Stimulated activated CD8-positive, alpha-beta memory T cell treated with anti-CD3 and anti-CD28 coated beads, Interleukin-4, amount 100 ng/mL, for 4 hours (primary cell): ENCODE measurements at places on chromosomes 4 and X.

GRCh38 chr4:136219592-136220125 is 1312.6 kb downstream of the PCDH18 start:
- DNase-seq: no peak

GRCh38 chr4:36502350-36502749 is 220.9 kb downstream of the DTHD1 start:
- DNase-seq: no peak

- DNase-seq: no peak
Observed at GRCh38 chr4:20954541-20954940, 254.3 kb downstream of the PACRGL start.

DNA sequence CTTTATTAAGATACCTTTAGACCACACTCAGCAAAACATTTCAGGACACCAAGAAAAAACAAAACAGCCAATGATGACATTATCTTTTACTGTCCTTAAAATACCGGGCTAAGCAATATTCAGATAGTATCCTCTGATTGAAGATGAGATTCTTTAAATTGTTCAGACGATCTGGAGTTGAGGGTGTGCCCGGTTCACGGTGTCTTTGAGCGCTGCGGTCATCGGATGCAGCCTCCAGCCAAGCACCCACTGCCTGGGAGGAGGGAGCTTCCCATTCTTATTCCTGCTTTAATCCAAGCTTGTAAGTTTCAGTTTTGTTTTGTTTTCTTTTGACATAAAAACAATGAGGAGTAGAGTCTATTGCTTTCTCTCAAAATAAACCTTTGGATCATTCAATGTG is 14.1 kb downstream of the FAM149A start:
- no peak for DNase-seq

- no peak for DNase-seq
Observed at GRCh38 chr4:133982533-133983224, 218.9 kb downstream of the PABPC4L start.

DNA sequence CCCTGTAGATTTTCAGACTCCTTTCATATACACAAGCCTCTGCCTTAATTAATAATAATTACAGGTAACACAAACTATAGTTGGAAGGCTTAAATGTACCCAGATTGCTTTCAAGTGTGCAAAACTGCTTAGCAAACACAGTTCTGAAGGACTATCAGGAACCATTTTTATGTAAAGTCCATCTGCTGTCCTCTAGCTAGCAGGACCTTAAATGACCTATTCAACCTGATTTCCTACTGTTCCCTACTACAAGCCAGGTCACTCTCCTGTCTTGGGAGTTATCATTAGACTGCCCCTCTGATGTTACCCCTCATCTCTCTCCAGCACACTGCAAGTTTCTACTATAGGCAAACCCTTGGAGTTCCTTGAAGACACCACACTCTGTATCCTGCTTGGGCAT is 157.3 kb downstream of the GBA3 start:
- no peak for DNase-seq

GRCh38 chrX:155632431-155633100 is 19.8 kb upstream of the TMLHE start:
- DNase-seq: no peak

DNA sequence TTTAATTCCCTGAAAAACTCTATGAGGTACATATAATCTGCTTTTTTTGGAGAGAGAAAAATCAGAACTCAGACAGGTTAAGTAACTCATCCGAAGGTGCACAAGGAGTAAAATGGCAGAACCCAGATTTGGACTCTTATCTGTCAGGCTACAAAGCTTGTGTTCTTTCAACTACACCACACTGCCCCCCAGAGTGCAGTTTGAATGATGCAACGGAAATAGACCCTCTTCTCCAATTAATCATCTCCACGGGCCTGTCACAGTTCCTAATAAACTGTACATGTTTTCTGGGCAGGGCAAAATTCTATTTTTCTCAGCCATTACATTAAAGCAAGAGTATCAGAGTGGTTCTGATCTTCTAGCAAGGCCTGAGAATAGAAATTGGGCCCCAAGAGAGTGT is 35.3 kb upstream of the DCX start:
- no peak for DNase-seq

GRCh38 chr4:19236473-19236872 is 1015.2 kb upstream of the SLIT2 start:
- DNase-seq: no peak

DNA sequence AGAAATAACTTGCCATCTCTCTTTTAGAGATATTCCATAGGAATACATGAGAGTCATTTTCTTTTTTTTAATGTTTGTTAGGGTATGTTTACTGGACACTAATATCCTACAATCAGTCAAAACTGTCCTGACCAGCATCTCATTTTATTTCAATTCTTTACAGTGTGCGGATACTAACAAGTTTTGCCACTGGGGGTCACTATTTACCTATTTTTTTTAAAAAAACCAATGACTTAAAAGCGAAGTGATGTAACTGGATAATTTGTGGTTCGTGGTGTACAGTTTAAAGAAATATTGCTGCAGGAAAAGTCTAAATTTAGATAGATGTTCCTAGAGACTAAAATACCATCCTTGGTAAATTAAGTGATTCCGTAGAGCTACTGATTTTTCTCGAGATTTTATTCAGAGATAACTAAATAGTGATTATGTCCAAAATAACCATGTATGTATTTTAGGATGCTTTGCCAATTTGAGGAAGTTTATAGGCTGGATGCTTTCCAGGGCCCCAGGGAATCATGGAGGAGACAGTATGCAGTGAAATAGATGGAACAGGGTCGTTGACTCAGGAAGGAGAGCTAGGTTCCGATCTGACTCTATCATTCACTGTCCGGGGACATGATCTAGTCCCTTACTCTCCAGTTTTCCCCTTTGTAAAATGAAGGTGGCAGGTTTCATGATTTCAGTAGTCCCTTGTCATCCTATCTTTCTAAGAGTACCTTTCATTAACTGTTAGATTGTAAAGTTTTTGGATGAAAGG is 34.0 kb upstream of the GNPDA2 start:
- no peak for DNase-seq

DNA sequence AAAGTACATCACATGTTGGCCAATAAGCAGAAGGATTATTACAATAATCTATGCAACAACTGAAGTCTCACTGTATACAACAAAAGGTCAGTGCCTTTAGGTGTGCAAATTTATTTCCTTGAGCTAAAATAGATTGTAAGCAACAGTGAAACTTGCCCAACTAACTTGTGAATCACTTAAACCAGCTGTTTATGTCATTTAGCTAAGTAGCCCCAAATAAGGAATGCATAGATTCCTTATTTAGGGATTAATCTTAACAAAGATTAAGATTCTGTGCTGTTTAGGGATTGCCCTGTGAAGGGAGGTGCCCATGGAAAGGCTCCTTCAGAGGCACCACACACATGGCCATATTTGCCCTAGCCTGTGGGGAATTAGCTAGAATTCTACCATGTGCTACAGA is 168.6 kb downstream of the MAML3 start:
- no peak for DNase-seq

GRCh38 chr4:23022032-23022431 is 329.3 kb downstream of the GBA3 start:
- no peak for DNase-seq

- no peak for DNase-seq
Observed at GRCh38 chrX:100264200-100264599, 145.9 kb downstream of the PCDH19 start.

- DNase-seq: no peak
Observed at GRCh38 chr4:138859254-138859653, 156.3 kb upstream of the NOCT start.

DNA sequence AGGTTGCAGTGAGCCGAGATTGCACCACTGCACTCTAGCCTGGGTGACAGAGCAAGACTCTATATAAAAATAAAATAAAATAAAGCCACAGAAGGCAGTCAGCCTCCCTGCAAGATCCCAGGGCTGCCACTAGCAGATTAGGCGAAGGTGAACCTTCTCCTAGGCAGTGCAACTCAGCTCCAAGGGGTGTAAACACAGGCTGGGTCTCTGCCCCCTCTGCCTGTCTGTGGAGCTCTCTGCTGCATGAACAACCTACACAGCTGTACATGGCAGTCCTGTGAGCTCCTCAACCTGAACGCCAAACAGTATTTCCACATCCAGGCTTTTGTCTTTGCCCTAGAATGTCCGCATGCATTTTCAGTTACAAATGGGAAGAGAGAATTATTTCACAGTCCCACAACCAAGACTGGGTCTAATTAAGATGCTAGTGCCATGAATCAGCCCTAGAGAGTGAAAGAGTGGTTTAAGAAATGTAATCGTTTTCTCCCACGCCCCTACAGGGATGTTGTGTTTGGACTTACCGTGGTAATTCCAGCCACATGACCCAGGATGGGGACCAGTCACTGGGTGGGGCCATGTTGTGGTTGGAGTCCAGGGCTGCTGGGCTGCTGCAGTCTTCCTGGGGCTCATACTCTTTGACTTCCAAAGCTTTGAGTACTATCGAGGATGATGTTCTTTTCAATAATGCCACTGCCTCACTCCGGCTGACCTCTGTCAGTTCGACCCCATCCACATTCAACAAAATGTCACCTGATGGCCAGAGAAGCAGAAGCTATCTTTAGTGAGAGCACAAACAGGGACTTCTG is 99.0 kb downstream of the FIP1L1 start:
- no peak for DNase-seq

DNA sequence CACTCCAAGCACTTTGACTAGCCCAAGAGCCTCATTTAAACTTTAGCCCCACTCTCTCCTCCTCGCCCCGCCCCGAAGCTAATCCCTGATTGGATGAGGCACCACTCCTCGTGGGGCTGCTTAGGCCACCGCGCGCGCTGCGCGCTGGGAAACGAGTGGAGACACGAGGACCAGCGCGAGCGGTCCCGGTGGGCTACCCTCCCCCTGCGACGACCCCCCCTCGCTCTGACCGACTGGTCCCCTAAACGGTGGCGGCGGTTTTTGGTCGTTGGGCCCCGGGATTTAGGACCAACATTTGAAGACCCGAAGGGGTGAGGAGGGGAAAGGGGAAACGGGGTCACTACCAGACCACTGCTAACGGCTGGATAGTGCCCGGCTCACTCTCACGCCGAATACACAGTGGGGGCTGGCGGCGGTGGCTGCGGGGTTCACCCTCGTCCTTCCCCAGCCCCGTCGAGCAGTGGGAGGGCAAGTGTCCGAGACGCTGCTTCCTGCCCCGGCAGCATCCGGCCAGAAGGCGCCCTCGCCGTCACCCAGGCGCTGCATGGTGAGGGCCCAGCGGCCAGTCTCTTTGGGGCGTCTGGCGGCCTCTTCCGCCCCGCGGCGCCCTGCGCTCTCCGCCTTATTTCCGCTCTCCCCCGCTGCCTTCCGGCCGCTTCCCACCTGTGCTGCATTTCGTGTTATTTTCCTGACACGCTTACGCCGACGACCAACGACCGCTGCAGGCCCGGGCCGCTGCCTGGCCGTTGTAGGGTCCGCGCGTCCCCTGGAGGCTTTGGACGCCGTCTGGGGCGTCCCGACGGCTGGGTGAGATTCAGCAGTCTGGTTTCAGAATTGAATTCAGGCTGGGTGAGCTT is at the start of gene RBM46:
RBM46 (plus strand) TSS at position 147 of the 857 bp plus-strand sequence. CDS start 15,481 bp downstream, outside the sequence.
- DNase-seq: no peak

DNA sequence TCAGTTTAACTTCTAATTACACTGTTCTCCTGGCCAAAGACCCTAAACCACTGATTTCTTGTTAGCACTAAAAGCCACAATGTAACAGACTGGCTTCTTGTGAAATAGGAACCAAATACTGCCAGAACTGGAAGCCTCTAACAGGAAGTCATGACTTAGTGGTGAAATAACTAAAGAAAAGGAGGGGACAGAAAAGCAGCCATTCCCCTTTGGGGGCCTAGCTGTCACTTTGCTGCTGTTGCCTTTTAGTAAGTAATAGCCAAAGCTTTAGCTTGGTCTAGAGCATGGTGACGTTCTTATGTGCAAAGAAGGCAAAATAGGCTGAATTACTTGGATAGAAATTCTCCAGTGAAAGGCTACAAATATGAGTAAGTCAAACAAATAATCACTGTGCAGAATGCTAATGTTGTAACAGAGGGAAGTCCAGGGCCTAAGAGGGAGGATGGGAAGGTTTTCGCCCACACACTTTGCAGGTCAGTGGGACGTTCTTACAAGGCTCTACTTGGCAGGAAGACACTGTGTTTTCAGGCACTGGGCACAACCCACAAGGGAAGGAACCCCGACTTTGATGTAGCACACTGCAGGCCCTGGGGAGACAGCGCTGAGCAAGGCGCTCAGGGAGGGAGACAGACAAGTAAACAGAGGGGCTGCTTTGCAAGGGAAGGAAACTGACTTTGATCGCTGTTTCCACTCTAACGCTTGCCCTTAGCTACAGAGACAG is 16.7 kb downstream of the GAB3 start:
- no peak for DNase-seq

GRCh38 chr4:124953061-124953460 is 240.5 kb upstream of the ANKRD50 start:
- DNase-seq: no peak

DNA sequence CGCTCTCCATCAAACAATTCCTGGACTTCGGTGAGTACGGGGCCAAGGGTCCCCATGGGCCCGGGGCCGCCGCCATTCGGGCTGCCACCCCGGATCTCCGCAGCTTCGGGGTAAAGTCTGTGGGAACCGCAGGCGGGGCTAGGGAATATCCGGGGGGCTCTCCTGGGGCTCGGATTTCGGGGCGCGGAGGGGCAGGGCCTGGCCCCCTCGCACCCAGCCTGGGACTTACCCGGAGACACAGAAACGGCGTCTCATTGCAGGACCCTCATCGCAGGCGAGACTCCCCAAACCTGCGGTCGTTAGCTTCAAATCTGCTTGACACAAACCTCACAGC is 413 bp downstream of the PDK3 start:
- no peak for DNase-seq

- no peak for DNase-seq
Observed at GRCh38 chr4:182238355-182238931, 4.8 kb upstream of the TENM3 start.

- no peak for DNase-seq
Observed at GRCh38 chrX:39996536-39996935, 101.2 kb downstream of the BCOR start.

GRCh38 chr4:39114436-39114835 is 52.4 kb downstream of the KLHL5 start:
- no peak for DNase-seq

DNA sequence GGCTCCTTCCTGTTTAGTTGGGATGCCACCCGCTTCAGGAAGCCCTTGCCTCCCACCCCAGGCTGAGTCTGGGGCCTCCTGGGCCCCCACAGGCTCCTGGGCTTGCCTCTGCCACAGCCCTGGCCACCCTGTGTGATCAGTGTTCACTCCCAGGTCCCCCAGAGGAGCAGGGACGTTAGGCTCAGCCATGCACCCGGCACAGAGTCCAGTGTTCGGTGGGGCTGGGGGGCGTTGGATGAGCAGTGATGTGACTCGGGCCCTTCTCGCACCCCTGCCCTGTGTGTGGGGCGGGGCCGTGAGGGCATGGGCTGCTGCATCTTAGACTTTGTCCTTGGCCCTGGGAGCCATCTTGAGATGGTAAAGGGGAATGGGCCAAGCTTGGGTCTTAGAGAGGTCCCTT is 29.9 kb upstream of the HTRA3 start:
- no peak for DNase-seq
